NCI-H1436 (cell line): ENCODE measurements at places on chromosomes 1 and 21.
A peak's percentile ranks its signal among the peaks of the same experiment; 100 is the strongest.

GRCh38 chr1:198811449-198811848 is 172.6 kb downstream of the PTPRC start:
- DNase-seq, result no peak

GRCh38 chr1:159892944-159893343 is 7.0 kb downstream of the CFAP45 start:
- DNase-seq, result no peak

DNA sequence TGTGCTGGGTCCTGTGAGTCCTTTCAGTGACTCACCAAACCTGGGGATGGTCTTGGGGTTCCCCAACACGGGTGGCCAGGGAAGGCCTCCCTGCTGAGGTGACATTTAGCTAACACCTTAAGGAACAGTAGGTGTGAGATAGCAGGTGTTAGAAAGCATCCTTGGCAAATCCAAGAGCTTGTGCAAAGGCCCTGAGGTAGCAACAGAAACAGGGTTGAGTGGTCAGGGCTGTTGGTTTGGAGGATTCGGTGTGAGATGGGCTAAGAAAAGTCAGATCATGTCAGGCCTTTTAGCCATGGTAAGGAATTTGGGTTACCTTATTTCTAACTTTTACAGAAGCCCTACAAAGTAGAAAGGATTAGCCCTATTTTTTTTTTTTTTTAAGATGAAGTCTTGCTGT is 343.0 kb downstream of the CAMTA1 start:
- no peak for DNase-seq

DNA sequence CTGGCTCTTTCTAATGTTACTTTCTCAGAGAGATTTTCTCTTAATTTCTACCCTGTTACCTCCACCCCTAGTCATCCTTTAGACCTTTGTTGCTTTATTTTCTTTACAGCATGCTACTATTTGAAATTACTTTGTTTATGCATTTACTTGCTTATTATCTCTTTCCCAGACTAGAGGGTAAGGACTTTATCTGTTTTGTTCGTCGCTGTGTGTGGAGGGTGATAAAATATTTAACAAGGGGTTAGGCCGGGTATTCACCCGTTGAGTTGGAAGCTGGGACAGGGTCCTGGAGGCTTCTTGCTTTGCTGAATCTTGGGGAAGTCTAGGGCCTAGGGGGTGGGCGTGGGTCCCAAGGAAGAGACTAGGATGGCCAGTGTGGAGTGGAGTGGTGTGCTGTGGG is 43.6 kb downstream of the CDC14A start:
- DNase-seq, result no peak

GRCh38 chr1:150387200-150387599 is 23.3 kb downstream of the RPRD2 start:
- no peak for DNase-seq

- DNase-seq, result peak; percentile 23
Observed at GRCh38 chr21:45320261-45321025, 32.7 kb upstream of the POFUT2 start.
